ENCODE measurements at places on chromosomes 12 and 14.

- DNase-seq = no peak
Observed at GRCh38 chr12:121857322-121858246, 1.1 kb downstream of the HPD start.

- DNase-seq = no peak
Observed at GRCh38 chr12:19138551-19138950, 9.0 kb downstream of the PLEKHA5 start.

GRCh38 chr12:31780096-31780495 is 51.3 kb upstream of the AMN1 start:
- DNase-seq = no peak

DNA sequence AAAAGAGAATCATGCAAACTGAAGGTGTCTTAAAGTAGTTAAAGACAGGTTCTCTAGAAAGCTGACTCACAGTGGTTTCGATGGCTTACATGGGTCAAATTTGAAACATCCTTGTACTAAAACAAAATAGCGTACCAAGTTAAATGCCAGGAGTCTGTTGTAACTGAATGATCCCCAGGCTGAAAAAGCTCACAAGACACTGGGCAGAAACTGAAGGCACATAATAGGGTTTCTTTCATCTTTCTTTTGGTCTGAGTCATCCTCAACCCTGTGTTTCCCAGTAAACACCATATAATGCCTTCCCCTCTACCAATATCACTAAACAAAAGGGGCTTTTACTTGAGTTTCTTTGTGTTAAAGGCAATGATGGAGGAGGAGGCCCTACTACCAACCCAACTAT is 12.8 kb downstream of the ZFYVE1 start:
- no peak for DNase-seq

DNA sequence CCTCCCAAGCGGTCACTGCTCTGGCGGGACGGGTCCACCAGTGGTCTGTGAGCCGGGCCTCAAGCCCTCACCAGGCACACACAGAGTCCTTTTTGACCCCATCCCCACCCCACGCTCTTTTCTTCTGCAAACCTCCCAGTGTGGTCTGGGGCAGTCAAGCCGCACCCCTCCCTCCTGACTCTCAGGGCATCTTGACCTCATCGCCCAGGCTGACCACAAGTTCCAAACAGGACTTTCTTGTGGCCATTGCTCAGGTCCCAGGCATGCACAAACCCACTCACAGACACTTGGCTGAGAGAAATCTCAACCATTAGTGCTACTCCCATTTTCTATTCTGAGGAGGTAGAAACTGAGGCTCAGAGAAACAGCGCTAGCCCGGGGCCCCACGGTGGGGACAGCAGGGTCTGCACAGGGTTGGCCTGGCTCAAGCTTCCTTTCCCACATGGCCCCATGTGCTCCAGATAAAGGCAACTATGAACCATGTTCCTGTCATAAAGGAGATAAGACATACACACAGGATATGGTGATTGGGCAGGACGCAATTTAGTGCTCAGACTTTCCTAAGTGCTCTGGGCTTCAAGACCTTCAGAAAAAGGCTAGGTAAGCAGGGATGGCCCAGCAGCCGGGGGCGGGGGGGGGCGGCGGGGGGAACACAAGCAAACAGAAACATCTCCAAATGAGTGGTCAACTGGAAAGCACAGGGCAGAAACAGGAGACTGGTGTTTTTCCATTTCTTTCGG is 69.6 kb downstream of the ITPK1 start:
- DNase-seq = peak; percentile 86

- DNase-seq = no peak
Observed at GRCh38 chr14:69855180-69855832, 23.9 kb upstream of the SMOC1 start.

GRCh38 chr14:88592031-88592430 is 29.2 kb downstream of the ZC3H14 start:
- no peak for DNase-seq

GRCh38 chr14:51682411-51682810 is 30.7 kb downstream of the FRMD6 start:
- DNase-seq = no peak

DNA sequence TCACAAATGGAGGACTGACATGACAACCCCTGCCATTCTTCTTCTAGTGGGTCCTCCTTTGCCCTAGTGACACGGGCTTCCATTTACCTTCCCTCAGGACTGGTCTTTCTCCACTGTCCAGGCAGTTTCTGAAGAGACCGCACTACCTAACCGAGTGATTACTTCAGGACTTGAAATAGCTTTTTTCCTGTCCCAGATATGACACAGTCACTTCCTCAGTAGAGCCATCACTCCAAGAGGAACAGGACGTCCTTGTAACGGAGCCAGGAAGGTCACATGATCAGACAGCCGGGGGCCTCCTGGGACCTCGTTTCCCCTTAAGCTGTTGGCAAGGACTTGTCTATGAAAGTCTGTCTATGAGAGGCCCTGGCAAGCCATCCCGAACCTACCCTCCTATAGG is 62.3 kb downstream of the FOS start:
- no peak for DNase-seq

GRCh38 chr12:80936642-80937390 is 918 bp downstream of the LIN7A start:
- peak; percentile 41 for DNase-seq

GRCh38 chr14:52802597-52802996 is 11.2 kb upstream of the GNPNAT1 start:
- no peak for DNase-seq

- DNase-seq = no peak
Observed at GRCh38 chr12:89923091-89923490, 214.5 kb upstream of the ATP2B1 start.
